Glomerular endothelial cell (primary cell): ENCODE measurements at places on chromosomes 2 and 18.
A peak's percentile ranks its signal among the peaks of the same experiment; 100 is the strongest.

- DNase-seq, result peak; percentile 77
Observed at GRCh38 chr2:88739985-88740600, 48.6 kb downstream of the RPIA start.

GRCh38 chr2:112593736-112594135 is 9.3 kb downstream of the CHCHD5 start:
- DNase-seq, result no peak

GRCh38 chr2:71730785-71731383 is 277.5 kb downstream of the DYSF start:
- DNase-seq, result no peak

GRCh38 chr18:74478880-74479279 is 17.3 kb upstream of the CNDP2 start:
- no peak for DNase-seq

DNA sequence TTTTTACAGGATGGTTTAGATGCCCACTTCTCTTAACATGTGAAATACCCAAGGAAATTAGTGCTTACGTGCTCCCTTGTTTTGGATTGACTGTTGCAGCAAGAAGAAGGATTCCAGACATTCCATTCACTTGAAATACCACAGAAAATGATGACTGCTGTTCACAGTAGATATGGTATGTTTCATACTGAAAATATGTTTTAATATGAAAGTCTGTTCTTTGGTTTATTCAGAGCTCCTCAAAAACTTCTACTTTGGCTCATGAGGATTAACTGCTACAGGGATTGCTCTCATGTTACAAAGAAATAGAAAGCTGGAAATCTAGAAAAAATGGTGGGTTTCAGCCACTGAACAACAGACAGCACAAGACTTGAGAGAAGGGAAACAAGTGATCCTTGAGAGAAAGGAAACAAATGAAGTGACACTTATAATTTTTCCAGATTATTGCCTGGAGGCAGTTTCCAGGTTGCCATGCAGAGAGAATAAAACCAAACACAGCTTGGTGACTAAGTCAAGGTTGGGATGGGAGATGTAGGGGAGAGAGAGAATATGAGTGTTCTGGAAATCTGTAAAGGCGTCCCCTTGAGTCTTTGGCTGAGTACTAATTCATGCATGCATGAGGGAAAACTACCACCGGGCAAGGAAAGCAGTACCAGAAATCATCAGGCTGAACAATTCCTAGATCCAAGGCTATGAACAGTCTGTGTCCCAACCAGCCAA is 348.1 kb downstream of the CLIP4 start:
- no peak for DNase-seq

- no peak for DNase-seq
Observed at GRCh38 chr2:132448331-132448730, 31.7 kb downstream of the GPR39 start.
